AG08395 (cell line): ENCODE measurements at places on chromosomes 12 and 14.

- DNase-seq, result no peak
These were observed 150.0 kb upstream of the PLEKHA5 start for GRCh38 chr12:18979401-18980126.

DNA sequence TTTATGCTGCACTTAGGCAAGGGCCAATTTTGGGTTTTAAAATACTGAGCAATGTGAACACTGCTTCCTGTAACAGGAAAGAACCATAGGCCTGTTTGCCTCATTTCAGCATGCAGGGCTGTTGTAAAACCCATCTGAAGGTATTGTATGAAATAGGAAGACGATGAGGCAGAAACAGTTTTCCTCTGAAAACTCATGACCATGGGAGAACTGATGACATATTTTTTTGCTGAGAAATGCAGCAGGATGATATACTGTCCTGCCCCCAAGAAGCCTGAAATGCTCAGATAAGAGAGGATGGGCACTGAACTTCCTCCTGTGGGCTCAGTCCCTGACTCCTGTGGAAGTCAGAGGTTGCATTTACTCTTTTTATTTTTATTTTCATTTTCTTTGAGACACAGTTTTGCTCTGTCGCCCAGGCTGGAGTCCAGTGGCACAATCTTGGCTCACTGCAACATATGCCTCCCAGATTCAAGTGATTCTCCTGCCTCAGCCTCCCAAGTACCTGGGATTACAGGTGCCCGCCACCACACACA, 17.4 kb downstream of the PYGL start:
- no peak for DNase-seq

- DNase-seq, result peak; percentile 31
These were observed 12.7 kb upstream of the SERPINA1 start for GRCh38 chr14:94401083-94401482.

- no peak for DNase-seq
These were observed 119.1 kb downstream of the RPS29 start for GRCh38 chr14:49467091-49467490.

DNA sequence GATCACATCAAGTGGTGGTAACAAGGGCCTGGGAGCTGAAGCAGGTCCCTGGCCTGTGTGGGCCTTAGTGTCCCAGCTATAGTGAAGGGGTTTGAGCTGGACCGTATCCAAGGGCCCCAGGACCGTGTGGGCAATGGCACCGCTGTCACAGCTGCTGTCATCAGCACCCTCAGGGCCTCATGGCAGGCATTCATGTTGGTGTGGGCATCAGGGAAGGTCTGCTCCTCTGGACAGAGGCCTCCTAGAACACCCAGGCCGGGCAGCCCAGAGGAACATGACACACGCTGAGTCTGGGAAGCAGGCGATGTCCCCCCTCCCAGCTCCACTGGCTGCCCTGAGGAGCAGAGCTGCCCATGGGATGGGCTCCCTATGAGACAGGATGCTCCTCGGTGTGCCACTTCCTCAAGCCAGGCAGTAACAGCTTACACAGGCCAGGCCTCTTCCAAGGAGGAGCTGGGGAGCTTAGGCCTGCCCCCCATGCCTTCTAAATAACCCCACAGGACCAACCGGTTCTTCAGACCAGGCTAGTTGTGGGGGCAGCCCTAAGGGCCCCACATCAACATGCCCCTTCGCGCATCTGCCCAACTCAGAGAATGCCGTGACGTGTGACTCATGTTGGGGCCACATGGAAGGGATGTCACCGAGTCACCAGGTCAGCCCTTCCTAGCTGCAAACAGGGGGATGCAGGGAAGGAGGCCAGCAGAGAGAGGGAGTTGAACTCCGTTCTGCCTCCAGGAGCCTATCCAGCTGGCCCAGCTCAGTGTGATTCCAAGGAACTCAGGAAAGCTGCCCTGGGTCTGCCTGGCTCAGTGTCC, 80.4 kb downstream of the PITPNM2 start:
- DNase-seq, result no peak

GRCh38 chr12:45339035-45339434, 123.1 kb downstream of the ANO6 start:
- no peak for DNase-seq

DNA sequence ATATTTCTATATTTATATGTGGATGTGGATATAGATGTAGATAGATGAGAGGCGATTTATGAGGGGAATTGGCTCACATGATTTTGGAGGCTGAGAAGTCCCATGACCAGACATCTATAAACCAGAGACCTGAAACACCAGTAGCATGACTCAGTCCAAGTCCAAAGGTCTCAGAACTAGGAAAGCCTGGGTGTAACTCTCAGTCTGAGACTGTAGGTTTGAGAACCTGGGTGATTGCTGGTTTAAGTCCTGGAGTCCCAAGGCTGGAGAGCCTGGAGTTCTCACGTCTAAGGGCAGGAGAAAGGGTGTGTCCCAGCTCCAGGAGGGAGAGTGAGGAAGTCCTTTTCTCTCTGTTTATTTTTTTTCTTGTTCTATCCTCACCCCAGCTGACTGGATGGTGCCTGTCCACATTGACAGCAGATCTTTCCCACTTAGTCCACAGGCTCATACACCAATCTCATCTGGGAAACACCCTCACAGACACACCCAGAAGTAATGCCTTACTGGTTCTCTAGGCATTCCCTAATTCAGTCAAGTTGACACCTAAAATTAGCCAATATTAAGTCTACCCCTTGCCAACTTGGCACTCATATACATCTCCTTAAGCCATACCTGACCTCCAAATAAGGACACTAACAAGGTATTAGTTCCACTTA, 45.4 kb downstream of the EMP1 start:
- DNase-seq, result no peak

DNA sequence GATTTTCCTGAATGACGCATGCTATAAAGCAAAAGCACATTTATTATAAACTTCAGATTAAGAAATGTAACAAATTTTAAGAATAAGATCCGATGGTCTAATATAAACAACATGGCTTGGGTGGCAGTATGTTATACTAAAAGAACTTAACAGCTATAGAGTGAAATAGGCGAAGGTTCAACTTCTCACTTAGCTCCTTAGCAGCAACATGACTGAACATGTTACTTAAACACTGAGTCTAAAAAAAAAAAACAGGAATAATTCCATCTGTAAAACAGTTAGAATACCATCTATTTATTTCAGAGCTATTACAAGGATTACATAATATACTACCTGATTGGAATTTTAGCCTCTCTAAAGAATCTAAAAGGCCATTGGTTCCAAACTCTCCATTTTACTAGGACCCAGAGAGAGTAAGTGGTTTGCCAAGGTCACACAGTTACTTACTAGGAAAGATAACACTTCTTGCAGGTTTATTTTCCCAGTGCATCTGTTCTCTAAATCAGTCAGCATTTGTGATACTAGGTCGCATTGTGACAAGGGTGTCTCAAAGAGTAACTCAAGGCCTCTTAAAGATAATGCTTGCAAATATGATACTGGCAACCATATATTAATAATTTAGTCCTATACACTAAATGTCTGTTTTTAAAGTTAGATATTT, 14.8 kb downstream of the OSBPL8 start:
- DNase-seq, result no peak

- no peak for DNase-seq
These were observed 70.5 kb upstream of the ATP2B1 start for GRCh38 chr12:89779090-89779489.

- peak; percentile 55 for DNase-seq
These were observed 136.7 kb downstream of the ZNF664 start for GRCh38 chr12:124109760-124110159.

DNA sequence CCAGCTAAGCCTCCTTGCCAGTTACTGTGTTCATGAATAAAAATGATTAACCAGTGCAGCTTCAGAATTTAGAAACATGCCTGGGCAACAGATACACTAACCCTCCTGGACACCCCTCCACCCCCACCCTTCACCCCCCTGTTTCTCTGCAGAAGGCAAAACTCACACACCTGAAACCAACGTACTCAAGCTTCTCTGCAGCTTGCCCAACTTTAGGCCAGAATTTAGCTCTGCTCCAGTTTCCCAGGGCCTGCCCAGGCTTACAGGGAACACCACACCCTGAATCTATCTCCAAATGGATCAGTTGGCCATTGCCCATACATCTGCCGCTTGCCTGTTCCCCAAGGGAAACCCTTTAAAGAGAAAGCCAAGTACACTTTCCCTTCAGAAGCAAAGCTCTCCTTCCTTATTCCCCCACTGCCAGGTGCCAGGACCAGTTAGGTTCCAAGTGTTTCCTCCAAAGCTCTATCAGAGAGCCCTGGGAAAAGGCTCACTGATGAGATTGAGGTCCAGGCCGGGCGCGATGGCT, 1.8 kb upstream of the SPPL3 start:
- DNase-seq, result no peak

DNA sequence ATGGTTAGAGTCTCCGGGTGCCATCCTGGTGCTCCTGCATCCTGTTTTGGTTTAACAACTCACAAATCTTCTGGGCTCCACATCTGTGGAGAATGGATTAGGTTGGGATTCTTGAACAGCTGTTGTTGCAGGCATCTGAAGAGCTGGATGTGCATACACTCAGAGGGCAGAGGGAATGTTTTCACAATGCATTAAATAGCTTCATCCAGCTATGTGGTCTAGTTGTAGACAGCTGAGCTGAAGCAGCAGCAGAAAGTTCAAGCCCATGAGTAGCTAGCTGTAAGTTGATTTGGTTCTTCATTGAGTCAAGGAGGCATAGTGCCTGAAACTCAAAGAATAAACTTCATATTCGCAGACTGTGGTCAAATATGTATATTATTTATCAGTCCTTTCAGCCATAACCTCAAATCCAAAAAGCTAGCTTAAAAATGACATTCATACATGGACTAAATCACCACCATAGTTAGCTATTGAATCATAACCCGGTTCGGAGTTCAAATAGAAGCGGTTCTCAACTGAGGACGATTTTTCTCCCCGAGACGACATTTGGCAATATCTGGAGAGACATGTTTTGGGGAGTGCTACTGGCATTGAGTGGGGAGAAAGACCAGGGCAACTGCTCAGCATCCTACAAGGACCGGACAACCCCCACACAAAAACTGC, 858 bp upstream of the ANKRD13A start:
- no peak for DNase-seq

- DNase-seq, result peak; percentile 35
These were observed 610 bp downstream of the C14orf132 start for GRCh38 chr14:96039633-96040311.
